ENCODE measurements at places on chromosomes 3 and 15.

- no peaks in the 10 kb centered on the region for H3K27me3 ChIP-seq
- no peak for DNase-seq
- no peak overlapping the region for H3K27ac ChIP-seq
- no peak overlapping the region for H3K4me3 ChIP-seq
- H3K36me3 ChIP-seq: no peaks in the 10 kb centered on the region
- no peaks in the 10 kb centered on the region for H3K4me1 ChIP-seq
These were observed 24.5 kb upstream of the TM4SF1 start for GRCh38 chr3:149401926-149402310.

- no peaks in the 10 kb centered on the region for H3K36me3 ChIP-seq
- H3K27me3 ChIP-seq: no peaks in the 10 kb centered on the region
- no peak for DNase-seq
- no peak overlapping the region for H3K27ac ChIP-seq
- no peak overlapping the region for H3K4me3 ChIP-seq
- no peaks in the 10 kb centered on the region for H3K4me1 ChIP-seq
These were observed 34.8 kb downstream of the CRYGS start for GRCh38 chr3:186509423-186509822.

- no peak overlapping the region for H3K4me3 ChIP-seq
- no peaks in the 10 kb centered on the region for H3K36me3 ChIP-seq
These were observed 112.1 kb downstream of the CMSS1 start for GRCh38 chr3:99929745-99930139.

DNA sequence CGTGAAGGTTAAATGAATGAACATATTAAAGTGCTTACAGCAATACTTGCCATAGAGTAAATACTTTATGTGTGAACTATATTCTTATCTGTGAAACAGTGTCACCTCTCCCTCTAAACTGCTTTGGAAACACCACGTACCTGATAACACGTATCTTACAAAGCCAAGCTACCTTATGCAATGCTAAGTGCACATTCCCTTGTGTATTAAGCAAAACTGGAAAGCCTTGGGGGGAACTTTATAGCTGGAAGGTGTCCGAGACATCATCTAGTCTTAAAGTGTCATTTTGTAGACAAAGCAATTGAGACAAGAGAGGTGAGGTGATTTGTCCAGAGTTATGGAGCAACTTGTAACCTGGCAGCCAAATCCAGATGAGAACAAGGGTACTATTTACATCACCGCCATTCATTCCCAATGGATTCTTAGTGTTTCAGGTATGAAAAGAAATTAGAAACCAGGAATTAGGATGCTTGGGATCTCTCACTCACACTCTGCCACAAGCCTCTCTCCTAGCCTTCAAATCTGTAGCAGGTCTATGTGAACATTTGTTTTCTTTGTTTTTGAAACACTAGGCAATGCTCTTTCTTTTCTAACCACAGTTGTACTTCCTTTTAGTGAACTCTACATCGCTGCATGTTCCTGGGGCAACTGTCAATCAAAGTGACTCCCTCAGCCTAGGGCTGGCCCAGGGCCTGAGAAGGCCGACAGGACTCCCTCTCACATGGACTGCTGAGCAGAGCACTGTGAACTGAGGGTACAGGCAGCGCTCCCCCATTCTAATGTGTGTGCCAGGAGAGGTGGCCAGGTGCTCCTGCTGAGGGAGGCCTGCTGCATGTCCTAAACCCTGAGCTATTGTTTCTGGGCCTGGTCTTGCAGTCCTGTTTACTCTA, 13.9 kb upstream of the MGLL start:
- H3K4me1 ChIP-seq: no peaks in the 10 kb centered on the region
- no peaks in the 10 kb centered on the region for H3K27me3 ChIP-seq
- no peak for DNase-seq

DNA sequence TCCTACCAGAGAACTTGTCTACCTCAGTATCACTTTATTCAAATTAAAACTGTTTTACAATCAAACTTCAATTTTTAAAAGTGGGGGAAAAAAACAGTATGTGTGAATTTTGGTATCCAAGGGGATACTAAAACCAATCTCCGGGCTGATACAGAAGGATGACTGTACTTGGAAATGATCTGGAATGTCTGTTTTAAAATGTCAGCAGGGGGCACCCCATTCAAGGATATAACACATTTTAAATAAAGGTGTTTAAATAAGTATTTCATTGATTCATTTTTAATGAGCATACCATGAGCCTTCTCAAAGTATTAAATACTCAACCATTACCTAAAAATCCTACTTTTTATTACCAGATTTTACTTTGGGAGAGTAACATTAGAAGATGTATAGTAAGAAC, 67.9 kb downstream of the ULK4 start:
- H3K27ac ChIP-seq: no peak overlapping the region
- H3K36me3 ChIP-seq: no peaks in the 10 kb centered on the region
- DNase-seq: peak; percentile 49
- H3K4me3 ChIP-seq: no peak overlapping the region
- no peaks in the 10 kb centered on the region for H3K27me3 ChIP-seq

- no peaks in the 10 kb centered on the region for H3K4me1 ChIP-seq
- H3K36me3 ChIP-seq: no peaks in the 10 kb centered on the region
- DNase-seq: no peak
- H3K4me3 ChIP-seq: no peak overlapping the region
- H3K27ac ChIP-seq: no peak overlapping the region
- no peaks in the 10 kb centered on the region for H3K27me3 ChIP-seq
These were observed 74.6 kb downstream of the IQSEC1 start for GRCh38 chr3:12998648-12999047.

DNA sequence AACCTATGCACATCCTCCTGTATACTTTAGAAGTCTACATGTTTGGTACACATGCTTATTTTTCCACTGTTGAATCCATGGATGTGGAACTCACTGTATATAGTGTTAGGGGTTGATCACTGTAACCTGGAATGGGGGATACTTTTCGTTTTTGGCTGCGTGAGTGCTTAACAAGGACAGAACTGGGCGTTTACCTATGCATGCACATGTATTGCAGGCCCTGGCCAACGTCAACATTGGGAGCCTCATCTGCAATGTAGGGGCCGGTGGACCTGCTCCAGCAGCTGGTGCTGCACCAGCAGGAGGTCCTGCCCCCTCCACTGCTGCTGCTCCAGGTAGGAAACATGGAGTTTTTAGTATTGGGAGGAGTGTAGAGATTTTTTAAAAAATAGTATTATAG, 2.3 kb downstream of the RPLP1 start:
- peaks cover 10% of the 10 kb centered on the region for H3K36me3 ChIP-seq
- DNase-seq: no peak
- H3K27ac ChIP-seq: no peak overlapping the region
- H3K4me1 ChIP-seq: no peaks in the 10 kb centered on the region

DNA sequence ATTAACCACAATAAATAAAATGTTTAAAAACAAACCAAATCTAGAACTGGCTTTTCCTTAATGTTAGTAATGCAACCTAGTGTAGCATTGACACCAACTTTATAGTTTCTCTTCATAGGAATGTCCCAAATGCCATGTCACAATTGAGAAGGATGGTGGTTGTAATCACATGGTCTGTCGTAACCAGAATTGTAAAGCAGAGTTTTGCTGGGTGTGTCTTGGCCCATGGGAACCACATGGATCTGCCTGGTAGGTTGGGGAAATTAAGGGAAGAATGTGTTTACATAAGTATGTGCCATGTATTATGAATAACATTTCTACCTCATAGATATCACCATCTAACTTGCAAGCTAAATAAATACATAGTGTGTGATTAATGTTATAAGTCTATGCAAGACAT, 84.4 kb upstream of the GOLGA6B start:
- peaks cover 2% of the 10 kb centered on the region for H3K36me3 ChIP-seq
- no peak overlapping the region for H3K4me3 ChIP-seq
- no peaks in the 10 kb centered on the region for H3K4me1 ChIP-seq
- no peaks in the 10 kb centered on the region for H3K27me3 ChIP-seq
- no peak overlapping the region for H3K27ac ChIP-seq

DNA sequence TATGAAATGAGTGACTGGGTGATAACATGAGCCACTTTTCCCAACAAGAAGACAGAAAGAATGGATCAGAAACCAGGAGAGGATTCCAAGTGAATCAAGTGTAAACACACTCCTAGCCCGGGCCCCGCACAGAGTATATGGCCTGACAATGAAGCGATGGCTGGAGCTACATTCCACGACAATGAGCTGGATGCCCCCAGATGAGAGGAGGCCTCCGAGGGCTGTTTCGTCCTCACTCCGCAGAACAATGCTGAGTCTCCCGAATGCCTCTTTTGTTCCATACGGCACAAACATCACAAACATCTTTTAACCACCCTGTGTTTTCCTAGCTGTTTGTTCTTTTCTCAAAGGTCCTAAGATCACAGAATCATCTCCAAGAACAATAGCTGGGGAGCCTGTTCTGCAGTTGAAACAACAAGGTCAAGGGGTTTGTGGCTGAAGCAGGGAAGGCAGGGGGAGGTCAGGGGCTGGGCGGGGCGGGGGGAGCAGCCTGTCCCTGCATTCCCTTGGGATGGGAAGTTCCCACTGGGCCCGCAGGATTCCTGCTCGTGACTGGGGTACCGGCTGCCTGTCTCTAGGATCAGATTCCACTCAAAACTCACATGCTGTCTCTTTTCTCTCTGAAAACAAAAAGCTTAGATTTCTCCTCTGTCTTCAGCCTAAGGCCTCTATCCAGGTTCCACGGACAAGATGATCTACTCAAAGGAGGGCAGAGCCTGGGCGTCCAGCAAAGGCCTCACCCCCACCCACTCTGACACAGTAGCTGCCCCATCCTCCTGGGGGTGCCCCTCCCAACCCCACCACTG, 151.3 kb downstream of the XXYLT1 start:
- H3K4me3 ChIP-seq: no peak overlapping the region
- H3K27me3 ChIP-seq: no peaks in the 10 kb centered on the region
- peak overlapping the region; percentile 89 for H3K27ac ChIP-seq
- H3K4me1 ChIP-seq: peaks cover 11% of the 10 kb centered on the region

DNA sequence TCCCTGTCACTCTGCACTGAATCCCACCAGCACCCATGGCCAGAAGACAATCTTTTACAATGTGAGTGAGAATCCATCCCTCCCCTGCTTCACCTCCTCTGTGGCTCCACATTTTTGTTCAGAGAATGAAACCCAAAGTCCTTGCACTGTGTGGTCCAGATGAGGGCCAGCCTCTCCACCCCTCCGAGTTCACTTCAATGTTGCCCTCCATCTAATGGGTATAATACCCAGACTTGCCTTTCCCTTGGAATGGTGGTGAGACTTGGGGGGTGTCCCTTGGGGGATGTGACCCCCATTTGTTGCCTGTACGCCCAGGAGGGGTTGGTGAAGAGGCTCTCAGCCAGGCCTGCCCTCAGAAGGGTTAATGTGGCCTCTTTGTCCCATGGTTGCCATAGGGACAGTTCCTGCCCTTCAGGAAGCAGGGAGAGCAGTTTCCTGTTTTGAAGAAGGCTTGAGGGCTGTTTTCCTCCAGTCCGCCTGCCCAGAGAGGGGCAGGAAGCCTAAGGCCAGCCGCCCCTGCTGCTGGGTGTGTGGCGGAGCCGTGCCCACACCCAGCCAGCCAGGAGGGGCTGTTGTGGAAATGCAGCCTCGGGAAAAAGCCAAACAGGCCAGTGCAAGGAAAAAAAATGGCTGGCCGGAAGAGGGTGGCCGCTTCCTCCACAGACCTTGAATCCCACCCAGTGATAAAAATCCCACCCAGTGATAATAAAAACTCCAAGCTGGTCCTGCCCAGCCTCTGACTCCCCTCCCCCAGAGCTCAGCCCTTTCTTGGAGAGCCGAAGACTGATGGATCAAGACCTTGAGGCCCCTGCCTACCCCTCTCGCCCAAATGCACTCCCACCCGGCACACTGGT, 14.6 kb upstream of the FGD5 start:
- H3K36me3 ChIP-seq: no peaks in the 10 kb centered on the region
- H3K27ac ChIP-seq: no peak overlapping the region
- H3K4me3 ChIP-seq: no peak overlapping the region
- no peaks in the 10 kb centered on the region for H3K27me3 ChIP-seq
- DNase-seq: peak; percentile 55

GRCh38 chr15:40936709-40937666, 7.8 kb downstream of the DLL4 start:
- no peak overlapping the region for H3K27ac ChIP-seq
- no peaks in the 10 kb centered on the region for H3K27me3 ChIP-seq
- peak; percentile 64 for DNase-seq
- no peaks in the 10 kb centered on the region for H3K4me1 ChIP-seq
- no peak overlapping the region for H3K4me3 ChIP-seq

DNA sequence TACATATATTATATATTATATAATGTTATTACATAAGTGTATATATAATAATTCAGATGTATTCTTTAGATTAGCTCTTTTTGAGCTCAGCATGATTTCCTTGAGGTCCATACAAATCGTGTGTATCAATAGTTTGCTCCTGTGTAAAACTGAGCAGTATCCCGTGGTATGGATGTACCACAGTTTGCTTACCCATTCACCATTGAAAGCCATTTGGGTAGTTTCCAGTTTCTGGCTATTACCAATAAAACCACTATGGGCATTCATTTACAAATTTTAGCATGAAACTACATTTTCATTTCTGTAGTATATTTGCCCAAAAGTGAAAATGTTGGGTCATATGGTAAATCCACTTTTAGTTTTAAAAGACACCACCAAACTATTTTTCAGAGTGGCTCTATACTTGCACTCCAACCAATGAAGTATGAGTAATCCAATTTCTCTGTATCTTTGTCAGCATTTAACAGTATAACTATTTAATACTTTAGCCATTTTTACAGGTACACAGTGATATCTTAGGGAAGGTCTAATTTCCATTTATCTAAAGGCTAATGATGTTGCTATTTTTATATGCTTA, 1361.4 kb upstream of the GBE1 start:
- H3K36me3 ChIP-seq: no peaks in the 10 kb centered on the region
- H3K4me3 ChIP-seq: no peak overlapping the region
- no peak overlapping the region for H3K27ac ChIP-seq
- H3K4me1 ChIP-seq: no peaks in the 10 kb centered on the region

GRCh38 chr15:55484917-55485672, 22.9 kb downstream of the DNAAF4 start:
- no peak for DNase-seq
- H3K36me3 ChIP-seq: no peaks in the 10 kb centered on the region
- H3K27ac ChIP-seq: no peak overlapping the region
- H3K4me1 ChIP-seq: no peaks in the 10 kb centered on the region
- no peaks in the 10 kb centered on the region for H3K27me3 ChIP-seq
- H3K4me3 ChIP-seq: no peak overlapping the region

Data from mesendoderm (in vitro differentiated cells).